Activated naive CD4-positive, alpha-beta T cell treated with Interleukin-2 at 50 U/mL for 16 hours (primary cell): ENCODE measurements at places on chromosomes 16 and 17.

GRCh38 chr17:21511363-21512195, 135.4 kb downstream of the KCNJ12 start:
- DNase-seq, result peak; percentile 69

GRCh38 chr17:82848022-82848592, 8.3 kb upstream of the ZNF750 start:
- peak; percentile 45 for DNase-seq

- no peak for DNase-seq
Observed at GRCh38 chr16:85573696-85574641, 39.2 kb upstream of the GSE1 start.

DNA sequence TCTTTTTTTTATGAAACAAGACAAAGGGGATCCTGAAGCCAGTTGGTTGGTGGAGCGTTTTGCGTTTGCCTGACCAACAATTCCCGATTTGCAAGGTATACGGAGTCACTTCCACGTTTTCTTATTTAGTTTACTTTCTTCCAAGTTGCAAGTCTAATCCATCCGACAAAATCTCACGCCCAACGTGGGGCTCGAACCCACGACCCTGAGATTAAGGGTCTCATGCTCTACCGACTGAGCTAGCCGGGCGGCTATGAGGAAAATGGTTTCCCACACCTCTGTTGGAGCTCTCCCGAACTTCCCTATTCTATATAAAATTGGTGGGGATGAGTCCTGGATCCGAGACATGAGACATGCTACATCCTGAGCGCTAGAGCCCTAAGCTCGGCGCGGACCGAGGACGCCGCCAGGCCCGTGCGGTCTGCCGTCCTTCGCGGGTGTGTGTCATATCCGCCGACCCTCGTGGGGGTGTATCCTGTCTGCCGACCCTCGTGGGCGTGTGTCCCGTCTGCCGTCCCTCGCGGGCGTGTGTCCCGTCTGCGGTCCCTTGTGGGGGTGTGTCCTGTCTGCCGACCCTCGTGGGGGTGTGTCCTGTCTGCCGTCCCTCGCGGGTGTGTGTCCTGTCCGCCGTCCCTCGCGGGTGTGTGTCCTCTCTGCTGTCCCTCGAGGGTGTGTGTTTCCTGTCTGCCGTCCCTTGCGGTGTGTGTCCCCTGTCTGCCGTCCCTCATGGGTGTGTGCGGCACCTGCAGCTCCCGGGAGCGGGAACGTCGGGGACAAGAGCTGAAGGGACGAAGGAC, 22.6 kb downstream of the ZNF213 start:
- peak; percentile 40 for DNase-seq

DNA sequence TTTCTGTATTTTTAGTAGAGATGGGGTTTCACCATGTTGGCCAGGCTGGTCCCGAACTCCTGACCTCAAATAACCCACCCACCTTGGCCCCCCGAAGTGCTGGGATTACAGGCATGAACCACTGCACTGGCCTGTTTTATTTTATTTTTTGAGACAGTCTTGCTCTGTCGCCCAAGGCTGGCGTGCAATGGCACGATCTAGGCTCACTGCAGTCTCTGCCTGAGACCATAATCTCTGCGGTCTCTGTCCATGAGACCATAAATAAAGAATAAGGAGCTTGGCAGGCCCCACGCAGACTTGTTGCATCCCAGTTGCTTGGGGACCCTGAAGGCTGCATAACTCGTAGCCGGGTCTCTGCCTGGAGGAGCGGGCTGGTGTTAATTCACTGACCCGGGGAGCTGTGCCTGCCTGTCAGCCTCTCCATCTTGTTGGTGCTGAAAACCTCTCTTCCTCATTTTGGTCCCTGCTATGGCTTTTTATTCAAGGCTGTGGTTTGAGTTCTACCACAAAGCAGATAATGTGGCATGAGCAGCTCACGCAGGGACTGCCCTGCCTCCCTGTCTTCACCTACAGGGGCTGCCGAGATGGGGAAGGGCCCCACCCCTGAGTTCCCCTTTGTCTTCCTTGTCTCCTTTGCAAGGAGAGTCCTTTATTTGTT, 82.1 kb downstream of the MSI2 start:
- no peak for DNase-seq

GRCh38 chr16:71746442-71747046, 22.0 kb upstream of the PHLPP2 start:
- DNase-seq, result peak; percentile 18

DNA sequence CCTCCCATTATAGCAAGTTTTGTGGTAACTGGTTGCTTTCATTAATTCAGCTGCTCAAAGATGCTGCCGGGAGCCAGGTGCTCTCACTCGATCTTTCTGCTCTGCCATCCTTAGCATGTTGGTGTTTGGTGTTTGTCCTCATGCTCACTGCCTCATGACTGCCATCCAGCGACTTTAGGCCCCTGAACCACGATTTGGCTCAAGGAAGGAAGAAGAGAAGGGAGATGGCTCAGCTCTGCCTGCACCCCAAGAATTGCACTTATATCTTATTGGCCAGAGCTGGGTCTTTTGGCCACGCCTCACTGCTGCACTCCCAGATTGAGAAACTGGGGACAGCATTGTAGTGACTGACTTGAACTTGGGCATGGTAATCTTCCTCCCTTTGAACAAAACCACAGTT, 52.7 kb downstream of the ARSG start:
- DNase-seq, result no peak

GRCh38 chr17:35022536-35023063, 40.9 kb downstream of the RFFL start:
- peak; percentile 76 for DNase-seq

GRCh38 chr17:5027916-5028315, 7.3 kb downstream of the SLC52A1 start:
- DNase-seq, result no peak

- no peak for DNase-seq
Observed at GRCh38 chr16:81770008-81770407, 9.1 kb upstream of the PLCG2 start.

DNA sequence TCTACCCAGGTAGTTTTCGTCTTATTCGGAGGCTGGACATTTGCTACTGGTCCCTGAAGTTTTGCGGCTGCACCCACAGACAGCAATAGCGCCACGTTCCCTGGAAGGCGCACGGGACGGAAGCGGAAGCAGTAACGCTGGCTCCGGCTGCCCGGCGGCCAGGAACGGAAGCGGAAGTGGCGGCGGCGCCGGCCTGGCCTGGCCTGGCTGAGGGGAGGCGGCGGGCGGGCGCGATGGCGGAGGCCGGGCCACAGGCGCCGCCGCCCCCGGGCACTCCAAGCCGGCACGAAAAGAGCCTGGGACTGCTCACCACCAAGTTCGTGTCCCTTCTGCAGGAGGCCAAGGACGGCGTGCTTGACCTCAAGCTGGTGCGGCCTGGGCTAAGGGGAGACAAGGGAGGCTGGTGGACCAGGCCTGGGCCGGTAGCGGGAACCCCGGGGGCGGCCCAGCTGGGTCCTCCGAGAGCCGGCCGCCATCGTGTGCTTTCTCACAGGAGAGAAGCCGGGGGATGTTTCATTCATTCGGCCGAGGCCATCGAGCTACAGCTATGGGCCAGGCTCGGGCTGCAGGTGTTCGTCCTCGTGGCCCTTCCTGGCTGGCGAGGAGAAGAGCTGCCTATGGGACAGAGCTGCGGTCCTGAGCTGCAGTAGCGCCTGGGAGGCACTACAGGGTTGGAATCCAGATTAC, at the start of gene E2F4:
TSS of gene E2F4 (plus strand) at position 161 of the 687 bp plus-strand sequence. CDS start at position 234, 73 bp downstream.
- peak; percentile 88 for DNase-seq

- DNase-seq, result no peak
Observed at GRCh38 chr16:74480150-74481029, 59.1 kb upstream of the CLEC18B start.

- no peak for DNase-seq
Observed at GRCh38 chr17:40974366-40974765, 7.6 kb upstream of the KRT39 start.

GRCh38 chr16:86511317-86512161, 1.2 kb downstream of the FOXF1 start:
- DNase-seq, result no peak

DNA sequence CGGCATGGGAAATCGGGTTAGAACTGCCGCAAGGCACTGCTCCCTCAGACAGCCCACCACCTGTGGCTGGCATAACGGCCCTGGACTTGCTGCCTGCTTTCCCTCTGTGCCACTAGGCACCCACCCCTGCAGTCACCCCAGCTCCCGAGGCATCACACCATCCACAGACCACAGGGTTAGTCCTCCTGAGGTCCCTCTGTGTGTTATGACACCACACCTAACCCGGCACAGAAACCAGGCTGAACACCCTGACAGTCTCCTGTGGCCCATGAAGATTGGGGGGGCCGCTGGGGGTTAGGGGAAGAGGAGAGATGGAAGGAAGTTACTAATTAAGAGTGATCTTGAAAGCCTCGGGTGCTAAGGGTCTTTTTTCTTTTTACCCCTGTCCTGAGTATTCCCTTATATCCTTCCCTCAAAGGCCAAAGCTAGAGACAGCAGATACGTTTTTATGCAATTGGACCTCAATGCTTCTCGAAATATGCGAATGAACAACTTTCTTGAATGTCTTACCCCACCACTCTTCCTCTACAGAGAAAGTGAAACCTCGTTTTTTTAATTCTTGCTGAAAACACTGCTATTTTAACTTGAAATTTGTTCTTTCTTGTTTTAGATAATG, 7.0 kb downstream of the CYTH1 start:
- DNase-seq, result peak; percentile 75

GRCh38 chr17:57962279-57963148, 7.3 kb upstream of the CUEDC1 start:
- DNase-seq, result no peak

DNA sequence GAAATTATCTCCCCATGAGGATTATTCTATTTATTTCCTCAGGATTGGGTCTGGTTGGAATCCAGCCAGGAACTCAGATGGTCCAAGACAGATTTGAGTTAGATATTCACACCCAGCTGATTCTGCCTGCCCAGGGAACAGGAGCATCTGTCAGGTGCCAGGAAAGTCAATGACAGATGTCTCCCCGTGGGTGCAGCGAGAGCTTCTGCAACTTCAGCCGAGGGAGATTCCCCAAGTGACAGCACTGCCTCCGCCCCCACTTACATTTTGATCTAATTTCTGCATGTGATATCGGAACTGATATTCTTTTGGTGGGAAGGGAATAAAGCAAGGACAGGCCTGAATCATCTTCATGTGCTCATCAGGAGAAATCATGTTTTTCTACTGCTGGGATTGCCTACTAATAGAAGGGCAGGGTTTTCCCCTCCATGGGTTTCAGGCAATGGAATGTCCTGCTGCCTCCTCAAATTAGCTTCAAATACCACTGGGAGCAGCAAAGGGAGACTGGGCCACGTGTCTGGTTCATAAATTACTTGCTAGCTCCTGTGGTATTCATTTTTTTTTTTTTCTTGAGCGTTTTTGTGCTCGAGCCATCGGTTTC, 15.7 kb upstream of the DHX8 start:
- no peak for DNase-seq

- no peak for DNase-seq
Observed at GRCh38 chr17:65551267-65552040, 10.0 kb downstream of the AXIN2 start.

DNA sequence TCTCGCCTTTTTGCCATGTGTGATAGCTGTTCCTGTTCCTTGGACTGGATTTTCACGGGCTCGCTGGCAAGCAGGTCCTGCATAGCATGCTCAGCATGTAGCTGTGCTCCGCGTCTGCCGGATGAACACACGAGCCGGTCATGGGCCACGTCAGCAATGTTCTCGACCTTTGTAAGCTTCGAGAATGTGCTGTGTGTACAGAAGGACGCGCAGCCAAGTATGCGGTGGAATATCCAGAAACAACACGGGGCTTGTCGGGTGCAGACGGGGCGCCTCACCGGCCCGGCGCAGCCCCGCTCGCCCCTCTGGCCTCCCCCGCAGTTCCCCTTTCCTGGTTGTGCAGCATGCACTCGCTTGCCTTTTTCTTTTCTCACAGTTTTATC, 42.2 kb downstream of the RPTOR start:
- DNase-seq, result no peak

DNA sequence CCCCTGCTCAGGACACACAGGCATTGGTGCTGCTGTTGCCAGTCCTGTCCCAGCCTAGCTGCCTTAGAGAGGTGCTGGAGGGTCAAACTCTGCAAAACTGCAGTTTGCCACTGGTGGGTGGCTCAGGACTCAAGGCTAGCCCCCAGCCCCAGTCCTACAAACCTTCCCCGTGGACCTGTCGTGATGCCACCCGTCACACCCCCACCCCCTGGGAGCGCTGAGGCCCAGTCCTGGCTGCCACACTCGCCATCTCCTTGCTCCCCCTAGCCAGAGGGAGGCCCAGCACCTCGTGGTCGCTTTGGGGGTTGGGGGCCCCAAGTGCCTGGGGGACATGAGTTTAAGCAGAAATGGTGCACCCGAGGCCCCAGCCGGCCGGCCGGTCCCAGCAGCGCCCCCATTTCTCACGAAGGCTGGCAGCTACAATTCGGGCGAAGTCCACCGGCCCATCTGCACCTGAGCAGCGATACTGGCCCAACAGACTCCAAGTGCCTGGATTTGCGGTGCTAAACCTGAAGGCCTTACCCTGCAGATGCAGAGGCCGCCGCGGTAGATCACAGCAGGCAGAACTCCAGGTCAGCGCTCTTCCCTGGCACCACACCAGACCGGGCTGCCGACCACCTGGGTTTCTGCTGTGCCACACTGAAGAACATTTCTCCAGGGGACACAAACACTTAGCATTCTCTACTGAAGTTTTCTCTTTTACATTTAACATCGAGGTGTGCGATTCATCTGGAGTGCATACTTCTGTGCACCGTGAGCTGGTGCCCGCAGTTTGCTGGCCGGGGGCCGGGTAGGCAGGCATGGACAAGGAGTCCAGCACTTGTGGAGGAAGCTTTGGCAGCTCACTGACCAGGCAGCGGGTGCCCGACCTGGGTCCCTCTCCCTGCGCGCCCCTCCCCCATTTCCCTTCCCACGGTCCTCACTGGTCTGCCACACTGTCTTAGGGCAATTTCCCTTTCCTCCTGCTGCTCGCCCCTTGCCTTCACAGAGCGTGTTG, 130.0 kb downstream of the KCNJ12 start:
- no peak for DNase-seq

- DNase-seq, result no peak
Observed at GRCh38 chr17:11643851-11644250, 45.6 kb downstream of the DNAH9 start.

DNA sequence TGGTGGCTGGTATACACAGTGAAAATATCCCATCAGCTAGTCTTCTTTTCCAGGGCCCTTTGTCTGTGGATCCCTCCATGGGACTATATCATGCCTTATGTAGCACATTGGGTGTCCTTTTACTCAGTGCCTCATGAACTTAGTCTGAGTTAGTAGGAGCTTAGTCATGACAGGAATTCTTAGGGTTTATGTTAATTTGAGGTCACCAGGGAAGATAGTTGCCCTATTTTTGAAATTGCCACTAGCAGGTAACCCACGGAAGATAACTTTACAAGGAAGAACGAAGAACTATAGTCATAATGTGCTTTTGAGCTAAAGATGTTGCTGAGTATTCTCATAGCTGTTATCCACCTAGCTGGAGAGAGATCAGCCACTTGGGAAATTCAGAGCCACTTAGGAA, 14.8 kb upstream of the PLK1 start:
- DNase-seq, result no peak
